Activated CD4-positive, alpha-beta T cell treated with anti-CD3 and anti-CD28 coated beads, Interleukin-2, amount 10 ng/mL, durations not matched to agents 24 days and 14 days (primary cell): ENCODE measurements at places on chromosomes 6 and 20. TPM values are rescaled to one million over a fixed set of nuclear protein-coding genes. Genes with fewer than 3 reads are reported as not detected.

The MEP1A gene
- not detected in 2 replicates for total RNA-seq

The PRRT1 gene
- total RNA-seq: 0.24 and 0.35 TPM in 2 replicates

The PRL gene
- total RNA-seq: not detected in 2 replicates

The PSMB8 gene
- total RNA-seq: 342 and 353 TPM in 2 replicates

The MAP3K4 gene
- total RNA-seq: 41.0 and 50.4 TPM in 2 replicates

The OPRL1 gene
- 0.23 and 0.28 TPM in 2 replicates for total RNA-seq

The HAO1 gene
- total RNA-seq: not detected in 2 replicates

The CFAP61 gene
- total RNA-seq: not detected in 2 replicates
